NCI-H524 treated with DMSO at 0.1 percent for 48 hours (cell line): ENCODE measurements at places on chromosomes 5 and 9.

- DNase-seq: peak; percentile 40
Measured at GRCh38 chr5:24621792-24622191, 23.0 kb downstream of the CDH10 start.

GRCh38 chr5:31492869-31493268 lies 39.0 kb downstream of the DROSHA start:
- no peak for DNase-seq

DNA sequence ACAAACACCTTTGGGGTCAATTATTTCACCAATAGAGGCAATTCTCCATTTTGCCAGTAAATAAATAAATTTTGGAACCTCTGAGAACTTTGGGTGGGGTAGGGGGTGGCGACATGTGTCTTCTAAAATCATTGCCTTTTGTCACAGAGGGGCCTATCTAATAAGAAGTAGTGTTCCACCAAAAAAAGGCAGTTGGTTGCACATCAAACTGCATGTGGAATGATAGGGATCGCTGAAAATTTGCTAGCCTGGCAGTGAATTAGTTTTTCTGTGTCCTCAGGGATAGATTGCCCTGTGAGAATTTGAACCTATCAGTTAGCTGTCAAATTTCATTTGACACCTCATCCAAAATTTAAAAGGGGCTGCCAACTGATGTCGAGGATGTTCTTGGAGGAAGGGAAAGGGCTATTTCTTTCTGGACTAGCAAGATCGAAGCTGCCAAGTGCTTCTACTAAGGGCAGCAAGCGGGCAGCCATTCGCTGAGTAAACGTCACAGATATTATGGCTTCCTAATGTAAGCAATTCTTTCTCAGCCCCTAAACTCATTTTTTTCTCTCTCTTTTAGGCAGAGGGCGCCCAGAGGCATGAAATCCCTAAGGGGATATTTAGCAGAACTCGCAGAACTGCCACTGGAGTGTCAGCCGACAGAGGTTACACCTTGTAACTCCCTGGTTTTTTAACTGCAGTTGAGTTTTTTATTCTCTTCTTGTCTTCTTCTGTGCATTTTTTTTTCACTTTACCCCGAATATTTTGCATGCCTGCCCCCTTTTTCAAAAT lies 2208.1 kb upstream of the WWC1 start:
- no peak for DNase-seq

DNA sequence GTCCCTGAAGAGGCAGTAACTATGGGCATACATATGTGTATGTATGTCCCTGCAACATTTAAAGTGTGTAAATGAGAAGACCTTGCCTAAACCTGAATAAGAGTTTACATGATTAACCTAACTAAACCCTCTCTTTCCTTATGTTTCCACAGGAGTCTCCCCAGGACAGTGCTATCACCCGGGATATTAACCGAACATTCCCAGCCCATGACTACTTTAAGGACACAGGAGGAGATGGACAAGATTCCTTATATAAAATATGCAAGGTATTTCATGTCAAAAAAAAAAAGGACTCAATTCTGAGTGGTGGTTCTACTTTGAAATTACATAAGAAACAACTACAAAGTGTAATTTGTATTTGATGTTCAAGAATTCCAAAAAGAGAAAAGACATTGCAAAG lies 31.7 kb downstream of the GPR21 start:
- DNase-seq: no peak

DNA sequence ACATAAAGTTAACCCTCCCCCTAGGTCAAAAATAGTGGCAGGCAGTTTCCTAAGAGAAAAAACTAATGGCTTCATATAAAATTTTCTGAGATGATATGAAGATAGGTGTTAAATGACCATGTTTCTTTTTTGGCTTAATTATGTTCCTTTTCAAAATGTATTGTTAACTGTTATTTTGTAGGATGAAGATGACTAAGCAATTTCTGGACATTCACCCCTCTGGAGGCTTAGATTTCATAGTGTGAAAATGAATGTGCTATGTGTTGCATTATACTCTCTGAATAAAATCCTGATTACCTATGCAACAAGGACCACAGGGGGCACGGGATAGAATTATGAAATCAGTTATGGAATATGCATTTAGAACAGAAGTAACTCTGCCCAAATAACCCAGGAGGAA lies 233.5 kb downstream of the MRPS30 start:
- no peak for DNase-seq

DNA sequence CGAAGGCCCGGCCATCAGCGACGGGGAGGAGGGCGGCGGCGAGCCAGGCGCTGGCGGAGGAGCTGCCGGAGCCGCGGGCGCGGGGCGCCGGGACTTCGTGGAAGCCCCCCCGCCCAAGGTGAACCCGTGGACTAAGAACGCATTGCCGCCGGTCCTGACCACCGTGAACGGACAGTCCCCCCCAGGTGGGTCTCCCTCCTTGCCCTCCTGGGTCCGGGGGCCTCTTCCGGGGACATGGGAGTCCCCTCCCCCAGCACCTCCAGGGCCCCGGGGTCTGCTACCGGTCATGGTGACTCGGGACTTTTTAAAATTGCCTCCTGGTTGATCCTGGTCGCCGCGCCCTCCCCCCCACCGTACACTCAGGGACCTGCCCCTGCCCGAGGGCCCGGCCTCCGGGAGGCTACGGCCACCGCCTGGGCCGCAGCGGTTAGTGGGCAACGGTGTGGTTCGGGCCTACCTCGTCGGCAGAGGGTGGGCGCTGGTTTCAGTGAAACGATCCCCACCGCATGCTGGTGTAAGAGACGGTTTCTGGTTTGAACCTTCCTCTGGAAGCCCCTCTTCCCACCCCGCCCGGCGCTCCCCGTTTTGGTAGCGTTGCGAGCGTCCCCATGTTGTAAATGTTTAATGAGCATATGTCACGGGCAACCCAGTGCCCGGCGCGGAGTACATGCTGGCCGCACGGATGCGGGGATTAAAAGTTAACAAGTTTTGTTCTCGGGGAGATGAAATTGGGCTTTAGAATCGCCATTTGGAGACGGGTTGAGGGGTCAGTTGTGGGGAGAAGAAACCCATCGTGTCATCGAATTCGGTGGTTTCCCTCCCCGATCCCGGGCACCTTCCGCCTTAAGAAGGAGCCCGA lies 1.1 kb downstream of the LARP1 start:
- DNase-seq: no peak

GRCh38 chr5:78661044-78661443 lies 12.5 kb upstream of the LHFPL2 start:
- no peak for DNase-seq

- DNase-seq: no peak
Measured at GRCh38 chr5:36607838-36608783, 1.7 kb downstream of the SLC1A3 start.

DNA sequence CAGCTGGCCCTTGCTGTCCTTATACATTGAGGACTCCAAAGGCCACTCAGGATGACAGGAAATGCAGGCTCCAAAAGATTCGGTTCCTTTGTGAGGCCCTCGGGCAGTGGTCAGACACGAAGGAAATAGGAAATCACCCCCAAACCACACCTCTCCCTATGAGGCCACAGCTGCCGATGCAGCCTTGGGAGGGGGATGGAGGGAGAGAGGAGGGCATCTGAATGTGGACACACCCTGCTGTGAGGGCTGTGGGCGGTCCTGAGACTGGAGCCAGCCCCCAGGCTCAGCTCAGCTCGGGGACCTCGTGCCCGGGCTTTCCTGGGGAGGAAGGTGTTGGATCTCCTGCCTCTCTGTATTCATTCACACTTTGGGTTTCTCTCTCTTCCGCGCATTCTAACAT lies 2.7 kb upstream of the CLPTM1L start:
- no peak for DNase-seq

DNA sequence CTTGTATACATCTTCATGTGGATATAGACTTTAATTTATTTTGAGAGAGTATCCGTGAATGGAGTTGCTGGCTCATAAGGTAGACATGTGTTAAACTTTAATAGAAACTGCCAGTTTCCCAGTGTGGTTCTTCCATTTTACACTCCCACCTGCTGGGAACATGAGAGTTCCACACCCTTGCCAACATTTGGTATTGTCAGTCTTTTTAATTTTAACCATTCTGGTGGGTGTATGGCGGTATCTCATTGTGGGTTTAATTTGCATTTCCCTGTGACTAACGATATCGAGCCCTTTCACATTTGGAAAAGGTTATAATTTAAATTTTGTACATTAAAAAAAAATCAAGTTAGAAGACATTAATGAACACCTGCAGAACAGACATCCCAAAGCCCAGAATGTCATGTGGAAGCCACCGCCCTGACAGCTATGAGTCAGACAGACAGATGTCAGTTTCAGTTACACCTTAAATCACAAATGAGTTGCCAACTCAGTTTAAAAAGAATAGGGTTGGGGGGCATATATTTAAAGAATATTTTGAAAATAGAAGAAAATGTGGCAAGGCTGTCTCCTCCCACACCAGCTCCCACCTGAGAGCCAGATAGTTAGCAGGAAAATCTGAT lies 36.9 kb downstream of the ANKRD33B start:
- no peak for DNase-seq

GRCh38 chr5:10507575-10508096 lies 56.2 kb upstream of the ANKRD33B start:
- no peak for DNase-seq

DNA sequence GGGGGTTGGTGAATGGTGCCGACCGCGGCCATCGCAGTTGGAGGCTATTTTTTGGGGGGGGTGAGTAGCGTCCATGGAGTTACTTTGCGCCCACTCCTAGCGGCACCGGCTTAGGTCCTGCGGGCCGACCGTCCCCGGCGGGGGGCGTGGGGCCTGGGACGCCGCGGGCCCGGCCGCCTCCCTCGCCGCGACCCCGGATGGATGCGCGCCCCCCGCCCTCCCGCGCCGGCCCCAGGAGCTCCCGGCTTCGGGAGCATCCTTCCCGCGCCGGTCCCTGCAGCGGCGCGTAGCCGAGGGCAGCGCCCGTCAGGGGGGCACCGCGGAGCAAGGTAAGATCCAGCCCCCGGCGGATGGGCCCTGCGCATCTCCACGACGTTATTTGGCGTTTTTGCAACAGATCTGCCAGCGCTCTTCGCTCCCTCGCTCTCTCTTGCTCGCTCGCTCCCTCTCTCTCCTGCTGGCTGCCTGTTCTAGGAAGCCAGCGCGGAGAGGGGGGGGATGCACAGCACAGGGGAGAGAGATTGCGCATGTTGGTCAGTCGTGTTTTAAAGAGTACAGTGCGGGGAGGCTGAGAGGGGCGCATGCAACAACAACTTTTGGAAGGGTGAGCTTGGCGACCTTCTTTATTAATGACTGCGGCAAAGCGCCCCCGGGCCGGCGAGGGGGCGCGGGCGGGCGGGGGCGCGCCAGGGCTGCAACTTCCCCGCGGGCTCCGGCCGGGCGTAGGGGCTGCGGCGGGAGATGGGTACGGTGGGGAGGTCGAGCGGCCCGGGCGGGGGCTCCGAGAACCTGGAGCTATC lies 413 bp downstream of the JADE2 start:
- peak; percentile 44 for DNase-seq

DNA sequence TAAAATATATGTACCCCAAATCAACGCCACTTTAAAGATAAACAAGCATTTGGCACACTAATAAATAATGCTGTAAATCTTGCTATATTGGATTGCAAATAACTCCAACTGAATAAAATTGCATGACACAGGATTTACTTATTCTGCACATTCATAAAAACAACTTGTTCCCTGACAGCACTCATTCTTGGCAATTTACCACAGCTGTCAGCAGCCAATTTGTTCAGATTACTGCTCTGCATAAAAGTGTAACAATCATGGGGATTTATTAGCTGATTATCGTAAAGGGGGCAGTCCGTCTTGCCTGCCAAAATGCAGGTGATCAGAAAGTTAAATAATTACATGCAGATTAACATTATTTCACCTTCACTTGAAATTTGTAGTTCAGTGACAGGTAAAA lies 285.3 kb downstream of the SLF1 start:
- DNase-seq: no peak

- no peak for DNase-seq
Measured at GRCh38 chr9:127991757-127992274, 11.0 kb upstream of the EEIG1 start.

DNA sequence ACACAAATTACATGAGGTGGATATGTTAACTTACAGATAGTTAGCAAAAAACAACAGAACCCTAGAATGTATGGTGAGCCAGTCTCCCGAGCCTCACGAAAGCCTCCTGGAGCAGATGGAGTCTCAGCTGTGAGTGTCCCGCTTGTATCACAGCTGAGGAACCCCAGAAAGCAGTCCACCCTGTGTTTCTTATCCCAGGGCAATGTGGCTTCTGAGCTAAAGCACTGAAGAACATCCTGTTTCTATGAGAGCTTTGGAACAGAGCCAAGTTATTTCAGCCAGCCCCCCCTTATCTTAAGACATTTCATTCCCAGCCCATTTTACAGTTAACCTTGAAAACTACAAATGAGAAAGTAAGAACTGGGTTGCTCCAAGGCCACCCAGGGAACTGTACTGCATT lies 1220.9 kb upstream of the CDH6 start:
- no peak for DNase-seq
